EH (cell line): ENCODE measurements at places on chromosomes 7 and 10.

GRCh38 chr10:74460812-74461211 lies 309.8 kb downstream of the ADK start:
- peak; percentile 35 for DNase-seq

DNA sequence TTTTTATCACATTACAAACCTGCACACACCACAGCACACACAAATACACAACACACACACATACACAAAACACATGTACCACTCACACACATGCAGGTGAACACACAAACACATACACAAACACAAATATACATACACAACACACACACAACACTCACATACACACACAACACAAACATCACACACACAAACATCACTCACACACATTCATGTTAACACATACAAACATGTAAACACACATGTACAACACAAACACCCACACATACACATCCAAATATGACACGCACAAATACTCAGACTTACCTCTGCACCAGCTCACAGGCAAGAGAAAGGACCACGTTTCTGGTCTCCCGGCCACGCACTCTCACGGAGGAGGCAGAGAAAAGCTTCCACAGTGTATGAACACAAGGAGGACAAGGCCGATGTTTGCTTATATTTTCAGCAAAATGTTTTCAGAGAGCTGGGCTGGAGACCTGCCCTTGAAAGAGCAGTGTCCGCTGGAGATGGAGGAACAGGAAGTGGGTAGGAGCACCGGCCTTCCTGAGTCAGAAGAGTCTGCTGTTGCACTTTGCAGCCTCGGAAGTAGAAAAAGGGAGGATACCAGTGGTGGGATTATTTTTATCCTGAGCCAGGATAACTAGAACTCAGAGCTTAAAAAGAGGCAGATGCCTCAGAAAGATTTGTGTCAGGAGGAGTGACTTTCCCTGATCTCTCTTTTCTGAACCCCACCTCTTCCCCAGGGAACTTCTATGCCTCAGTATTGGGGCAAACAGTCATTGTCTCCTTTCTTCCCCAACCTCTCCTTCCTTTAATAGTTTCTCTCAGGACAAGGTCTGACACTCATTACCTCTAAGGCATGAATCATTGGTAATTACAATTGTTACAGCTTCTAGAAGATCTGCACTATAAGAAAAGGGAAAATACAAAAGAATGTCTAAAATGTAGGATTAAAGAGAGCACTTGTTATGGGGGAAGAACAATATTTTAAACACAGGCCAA lies at the start of gene GIMAP6:
GIMAP6 (minus strand) TSS at position 520 of the 999 bp plus-strand sequence. CDS start 2,243 bp downstream, outside the sequence.
- DNase-seq, result no peak

- DNase-seq, result no peak
Measured at GRCh38 chr10:81031774-81032173, 494.1 kb downstream of the SH2D4B start.

DNA sequence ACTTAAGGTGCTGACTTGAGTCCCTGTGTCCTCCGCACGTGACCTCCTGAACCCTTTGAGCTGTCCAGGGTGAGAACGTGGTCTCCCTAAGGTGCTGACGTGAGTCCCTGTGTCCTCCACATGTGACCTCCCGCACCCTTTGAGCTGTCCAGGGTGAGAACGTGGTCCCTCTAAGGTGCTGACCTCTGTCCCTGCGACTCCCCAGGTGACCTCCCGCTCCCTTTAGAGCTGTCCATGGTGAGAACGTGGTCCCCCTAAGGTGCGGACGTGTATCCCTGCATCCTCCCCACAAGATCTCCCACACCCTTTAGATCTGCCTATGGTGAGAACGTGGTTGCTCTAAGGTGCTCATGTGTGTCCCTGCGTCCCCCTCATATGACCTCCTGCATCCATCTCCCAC lies 174.3 kb downstream of the ADARB2 start:
- DNase-seq, result no peak

GRCh38 chr10:29856295-29856694 lies 203.1 kb downstream of the JCAD start:
- no peak for DNase-seq

DNA sequence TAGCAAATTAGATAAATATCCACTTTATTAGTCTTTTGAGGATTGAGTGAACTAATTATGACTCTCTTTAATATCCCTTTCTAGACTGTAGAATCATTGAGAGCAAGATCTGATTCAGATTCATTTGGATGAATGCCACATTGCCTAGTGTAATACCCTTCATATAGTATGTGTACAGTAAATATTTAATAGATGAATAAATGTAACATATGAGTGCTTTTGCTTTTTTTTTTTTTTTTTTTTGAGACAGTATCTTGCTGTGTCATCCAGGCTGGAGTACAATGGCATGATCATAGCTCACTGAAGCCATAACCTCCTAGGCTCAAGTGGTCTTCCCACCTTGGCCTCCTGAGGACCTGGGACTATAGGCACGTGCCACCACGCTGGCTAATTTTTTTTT lies 14.8 kb downstream of the SAMD8 start:
- no peak for DNase-seq

DNA sequence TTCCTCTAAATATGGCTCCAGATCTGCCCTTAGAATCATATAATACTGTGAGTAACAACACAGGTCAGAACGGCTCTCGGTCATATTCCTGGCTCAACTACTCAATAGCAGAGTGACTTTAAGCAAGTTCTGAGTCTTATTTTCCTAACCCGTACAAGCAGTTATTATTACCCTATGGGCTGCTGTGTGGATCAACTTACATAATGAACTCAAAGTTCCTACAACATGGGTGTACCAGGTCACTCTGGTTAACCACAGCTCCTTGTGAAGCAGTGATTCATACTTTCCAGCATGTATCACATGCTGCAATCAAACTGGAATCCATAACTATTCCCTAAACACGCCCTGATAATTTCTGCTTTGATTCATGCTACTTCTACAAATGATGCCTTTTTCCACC lies 107.3 kb downstream of the LRRN3 start:
- DNase-seq, result peak; percentile 98

DNA sequence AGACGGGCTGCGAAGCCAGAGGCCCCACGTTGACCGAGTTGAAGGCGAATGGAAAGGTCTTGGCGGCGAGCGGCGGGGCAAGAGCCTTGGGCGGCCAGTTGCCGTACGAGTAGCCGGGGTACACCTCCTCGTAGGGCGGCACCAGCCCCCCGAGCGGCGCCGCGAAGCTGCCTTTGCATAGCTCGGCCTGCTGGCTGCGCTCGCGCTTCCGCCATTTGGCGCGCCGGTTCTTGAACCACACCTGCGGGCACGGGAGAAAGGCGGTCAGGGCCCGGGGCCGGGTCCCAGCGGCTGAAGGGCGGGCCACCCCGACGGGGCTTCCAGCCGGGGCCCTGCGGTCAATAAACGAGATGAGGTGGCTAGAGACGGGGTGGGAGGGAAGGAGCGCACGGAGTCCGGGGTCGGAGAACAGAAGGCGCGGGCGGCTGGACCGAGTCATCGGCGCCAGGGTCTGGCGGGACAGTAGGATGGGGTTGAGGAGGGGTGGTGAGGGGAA lies 4.8 kb downstream of the ELOVL3 start:
- peak; percentile 9 for DNase-seq

GRCh38 chr7:84237533-84238173 lies 43.1 kb upstream of the SEMA3A start:
- peak; percentile 97 for DNase-seq

GRCh38 chr10:75405598-75406461 lies 4.3 kb upstream of the ZNF503 start:
- DNase-seq, result no peak

- no peak for DNase-seq
Measured at GRCh38 chr7:30927040-30927439, 15.4 kb downstream of the AQP1 start.

DNA sequence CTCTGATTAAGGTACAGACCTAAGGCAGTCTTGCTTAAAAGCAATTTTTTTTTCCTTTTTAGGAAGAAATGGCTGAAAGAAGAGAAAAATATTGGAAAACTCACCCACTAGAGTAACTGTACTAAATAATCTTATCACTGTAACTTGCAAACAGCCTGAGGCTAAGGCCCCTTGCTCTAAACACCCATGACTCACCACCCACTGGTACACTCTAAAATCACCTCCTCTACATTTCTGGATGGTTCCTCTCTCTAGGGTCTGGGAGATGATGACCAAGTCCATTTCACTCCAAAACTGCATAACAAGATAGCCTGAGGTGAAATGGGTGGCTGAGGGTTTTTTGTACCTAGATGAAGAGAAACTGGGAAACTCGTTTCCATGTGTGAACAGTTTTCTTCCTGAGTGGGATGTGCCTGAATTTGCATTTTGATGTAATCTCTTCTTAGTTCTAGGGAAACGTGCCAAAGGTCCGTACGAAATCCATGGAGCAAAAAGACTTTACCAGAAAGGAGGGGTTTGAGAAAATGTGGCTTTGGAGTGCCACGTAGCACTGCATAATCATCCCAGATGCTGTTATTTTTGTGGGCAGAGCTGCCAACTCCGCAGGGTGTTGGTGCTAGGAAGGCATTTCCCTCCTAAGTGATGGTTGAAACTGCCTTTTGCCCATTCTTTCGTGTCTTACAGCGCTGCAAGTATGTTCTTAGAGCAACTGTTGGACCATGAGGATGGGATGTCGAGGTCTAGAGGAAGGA lies 113.5 kb upstream of the C10orf90 start:
- peak; percentile 7 for DNase-seq

GRCh38 chr10:131237991-131238651 lies 73.4 kb downstream of the TCERG1L start:
- DNase-seq, result no peak

- DNase-seq, result peak; percentile 96
Measured at GRCh38 chr10:44195112-44196007, 189.5 kb downstream of the CXCL12 start.

DNA sequence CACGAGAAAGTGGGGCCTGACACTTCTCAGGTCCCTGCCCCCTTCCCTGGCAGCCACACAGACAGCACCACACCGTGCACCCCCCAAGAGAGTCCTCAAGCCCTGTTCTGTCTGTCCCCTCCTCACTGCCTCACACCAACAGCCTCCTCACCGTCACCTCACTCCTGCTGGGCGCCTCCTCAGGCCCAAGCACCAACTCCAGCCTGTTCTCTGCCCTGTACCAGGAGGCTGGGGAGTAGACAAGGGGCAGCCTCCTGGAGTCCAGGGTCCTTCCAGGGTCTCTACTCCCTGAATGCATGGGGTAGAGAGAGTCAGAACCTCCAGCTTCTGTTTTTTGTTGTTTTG lies 26.9 kb upstream of the ELN start:
- no peak for DNase-seq

DNA sequence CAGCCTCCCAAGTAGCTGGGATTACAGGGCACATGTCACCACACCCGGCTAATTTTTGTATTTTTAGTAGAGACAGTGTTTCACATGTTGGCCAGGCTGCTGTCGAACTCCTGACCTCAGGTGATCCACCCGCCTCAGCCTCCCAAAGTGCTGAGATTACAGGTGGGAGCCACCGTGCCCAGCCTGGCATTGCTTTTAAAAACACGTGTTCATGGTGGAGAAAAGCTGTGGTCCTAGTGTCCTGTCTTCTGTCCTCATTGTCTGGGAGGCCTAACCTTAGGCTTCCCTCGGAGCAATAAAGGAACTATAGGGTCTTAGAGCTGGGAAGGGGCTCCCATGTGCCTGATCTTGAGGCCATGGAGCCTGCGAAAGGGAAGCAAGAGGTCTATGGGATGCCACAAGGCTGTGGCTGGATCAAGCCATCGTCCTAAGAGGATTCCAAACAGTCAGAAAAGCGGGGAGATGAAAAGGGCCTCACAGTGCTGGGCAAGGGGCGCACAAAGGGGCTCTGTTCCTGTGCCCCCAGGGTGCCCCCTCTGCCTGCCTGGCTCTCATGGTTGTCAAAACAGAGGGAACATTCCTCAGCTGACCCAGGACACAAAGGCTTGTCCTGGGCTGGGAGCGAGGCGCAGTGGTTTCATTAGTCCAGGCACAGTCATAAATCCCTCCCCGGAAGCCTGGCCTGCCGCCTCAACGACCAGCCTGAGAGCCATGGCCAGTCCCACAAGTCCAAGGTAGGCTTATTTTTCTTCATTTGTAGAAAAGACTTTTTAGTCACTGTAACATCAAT lies 106.6 kb upstream of the TNS3 start:
- no peak for DNase-seq

DNA sequence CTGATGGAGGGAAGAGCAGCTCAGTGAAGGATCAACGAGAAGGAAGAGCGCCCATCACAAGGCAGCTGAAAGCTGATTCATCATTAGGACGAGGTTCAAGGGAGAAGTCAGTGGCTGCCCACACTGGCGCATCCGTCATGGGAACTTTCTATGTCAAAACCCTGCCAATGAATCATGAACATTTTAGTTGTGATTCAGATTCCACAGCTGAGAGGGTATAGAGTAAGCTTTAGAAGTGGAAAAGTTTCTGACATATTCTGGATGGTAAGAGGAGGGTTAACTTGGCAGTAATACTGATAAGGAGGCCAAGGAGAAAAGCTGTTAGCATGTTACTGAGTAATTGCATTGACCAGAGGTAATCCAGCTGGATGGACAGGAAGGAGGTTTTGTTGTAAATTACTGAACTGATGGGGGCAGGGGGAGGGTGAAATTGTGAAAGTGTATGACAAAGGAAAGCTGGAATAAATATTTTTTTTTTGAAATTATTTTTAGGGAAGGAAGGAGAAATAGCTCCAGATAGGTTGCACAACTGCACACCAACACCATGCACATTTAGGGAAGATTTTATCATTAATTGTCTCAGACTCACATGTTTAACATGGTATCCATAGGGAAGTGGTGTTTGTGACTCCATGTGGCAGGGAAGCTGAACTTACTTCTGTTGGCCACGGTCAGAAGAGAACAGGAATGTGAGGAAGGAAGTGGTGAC lies 78.3 kb upstream of the NRP1 start:
- DNase-seq, result peak; percentile 94

DNA sequence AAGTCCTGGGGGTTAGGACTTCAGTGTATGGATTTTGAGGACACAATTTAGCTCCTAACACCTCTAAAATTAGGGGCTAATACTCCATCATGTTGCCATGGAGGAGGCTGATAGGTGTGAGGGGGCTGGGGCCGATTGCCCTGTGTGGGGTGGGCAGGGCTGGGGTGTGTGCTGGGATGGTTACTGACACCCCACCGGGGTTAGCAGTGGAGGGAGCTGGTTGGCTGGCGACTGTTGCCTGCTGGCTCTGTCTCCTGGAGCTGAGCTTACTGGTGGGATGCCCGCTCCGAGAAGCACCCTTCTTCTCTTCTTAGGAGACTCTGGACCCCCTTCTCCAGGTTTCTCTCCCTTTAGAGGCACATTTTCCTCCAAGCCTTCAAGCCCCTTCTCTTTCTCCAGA lies 22.2 kb upstream of the SH2D4B start:
- DNase-seq, result no peak

DNA sequence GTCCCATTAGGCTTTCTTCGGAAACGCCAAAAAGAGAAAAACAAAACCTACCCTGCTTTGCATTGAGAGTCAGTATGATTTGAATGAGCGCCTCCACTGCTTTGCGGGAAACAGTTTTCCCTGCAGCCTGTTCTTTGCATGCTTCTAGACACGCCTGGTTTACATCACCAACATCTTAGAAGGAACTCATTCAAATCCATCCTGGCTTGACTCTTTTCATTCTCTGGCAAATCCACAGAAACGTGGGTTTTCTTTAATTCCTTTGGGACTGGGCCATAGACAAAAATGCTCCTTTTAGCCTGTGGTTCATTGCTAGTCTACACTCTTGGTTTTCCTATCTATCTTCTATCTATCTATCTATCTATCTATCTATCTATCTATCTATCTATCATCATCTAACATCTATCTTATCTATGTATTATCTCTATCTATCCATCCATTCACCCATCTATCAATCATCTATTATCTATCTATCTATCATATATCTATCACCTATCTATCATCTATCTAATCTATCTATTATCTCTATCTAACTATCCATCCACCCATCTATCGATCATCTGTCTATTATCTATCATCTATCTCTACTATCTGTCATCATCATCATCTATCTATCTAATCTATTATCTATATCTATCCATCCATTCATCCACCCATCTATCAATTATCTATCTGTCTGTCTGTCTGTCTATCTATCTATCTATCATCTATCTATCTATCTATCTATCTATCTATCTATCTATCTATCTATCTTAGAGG lies 68.3 kb downstream of the GATA3 start:
- no peak for DNase-seq
